KBM-7 (cell line): ENCODE measurements at places on chromosomes 16 and 17.

- no peak for DNase-seq
Measured at GRCh38 chr17:45429339-45430005, 3.2 kb downstream of the ARHGAP27 start.

- no peak for DNase-seq
Measured at GRCh38 chr17:29572691-29573557, 4.4 kb downstream of the TP53I13 start.

DNA sequence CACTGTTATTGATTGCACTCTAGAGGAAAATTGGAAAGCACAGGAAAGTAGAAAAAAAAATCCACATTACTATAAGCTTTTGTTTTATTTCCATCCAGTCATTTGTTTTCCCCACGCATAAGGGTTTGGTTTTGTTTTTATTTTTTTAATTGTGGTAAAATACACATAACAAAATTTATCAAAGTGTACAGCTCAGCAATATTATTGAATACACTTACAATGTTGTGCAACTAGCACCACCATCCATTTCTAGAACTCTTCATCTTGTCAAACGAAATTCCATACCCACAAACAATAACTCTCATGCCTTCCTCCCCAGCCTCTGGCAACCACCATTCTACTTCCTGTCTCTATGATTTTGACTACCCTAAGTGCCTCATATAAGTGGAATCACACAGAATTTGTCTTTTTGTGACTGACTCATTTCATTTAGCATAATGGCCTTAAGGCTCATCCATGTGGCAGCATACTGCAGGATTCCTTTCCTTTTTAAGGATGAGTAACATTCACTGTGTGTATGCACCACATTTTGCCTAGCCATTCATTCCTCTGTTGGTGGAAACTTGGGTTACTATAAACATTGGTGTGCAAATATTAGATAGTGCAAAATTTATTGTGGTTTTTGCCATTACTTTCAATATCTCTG, 11.1 kb downstream of the SPPL2C start:
- DNase-seq: no peak

DNA sequence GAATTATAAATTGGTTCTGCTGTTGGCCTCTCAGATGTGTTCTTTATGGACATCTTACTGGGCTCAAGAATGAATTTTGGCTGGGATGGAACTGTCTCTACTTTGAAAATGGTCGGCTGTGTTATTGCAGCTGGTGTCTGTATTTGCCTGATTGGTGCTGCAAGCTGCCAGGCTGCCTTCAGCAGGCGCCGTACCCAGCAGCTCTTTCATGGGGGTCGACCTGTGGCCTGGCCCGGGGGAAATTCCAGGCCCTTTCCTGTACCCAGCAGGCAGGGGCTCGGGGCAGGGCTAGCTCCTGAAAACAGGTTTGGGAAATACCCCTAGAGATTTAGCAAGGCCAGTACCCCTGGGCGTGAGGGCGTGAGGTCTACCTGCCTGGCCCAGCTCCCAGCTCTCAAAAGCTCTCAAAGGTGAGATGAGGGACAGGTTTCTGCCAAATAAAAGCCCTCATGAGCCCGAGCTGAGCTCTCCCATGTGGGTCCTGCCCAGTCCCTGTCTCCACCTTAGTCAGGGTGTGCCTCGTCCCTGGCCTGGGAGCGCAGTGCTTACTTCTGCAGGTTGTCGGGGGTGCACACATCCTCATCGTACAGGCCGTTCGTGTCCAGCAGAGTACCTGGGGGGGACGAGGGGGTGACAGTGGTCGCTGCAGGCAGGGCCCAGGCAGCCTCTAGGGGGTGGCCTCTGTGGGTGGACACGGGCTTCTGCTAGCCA, 52.3 kb downstream of the PRMT7 start:
- no peak for DNase-seq

DNA sequence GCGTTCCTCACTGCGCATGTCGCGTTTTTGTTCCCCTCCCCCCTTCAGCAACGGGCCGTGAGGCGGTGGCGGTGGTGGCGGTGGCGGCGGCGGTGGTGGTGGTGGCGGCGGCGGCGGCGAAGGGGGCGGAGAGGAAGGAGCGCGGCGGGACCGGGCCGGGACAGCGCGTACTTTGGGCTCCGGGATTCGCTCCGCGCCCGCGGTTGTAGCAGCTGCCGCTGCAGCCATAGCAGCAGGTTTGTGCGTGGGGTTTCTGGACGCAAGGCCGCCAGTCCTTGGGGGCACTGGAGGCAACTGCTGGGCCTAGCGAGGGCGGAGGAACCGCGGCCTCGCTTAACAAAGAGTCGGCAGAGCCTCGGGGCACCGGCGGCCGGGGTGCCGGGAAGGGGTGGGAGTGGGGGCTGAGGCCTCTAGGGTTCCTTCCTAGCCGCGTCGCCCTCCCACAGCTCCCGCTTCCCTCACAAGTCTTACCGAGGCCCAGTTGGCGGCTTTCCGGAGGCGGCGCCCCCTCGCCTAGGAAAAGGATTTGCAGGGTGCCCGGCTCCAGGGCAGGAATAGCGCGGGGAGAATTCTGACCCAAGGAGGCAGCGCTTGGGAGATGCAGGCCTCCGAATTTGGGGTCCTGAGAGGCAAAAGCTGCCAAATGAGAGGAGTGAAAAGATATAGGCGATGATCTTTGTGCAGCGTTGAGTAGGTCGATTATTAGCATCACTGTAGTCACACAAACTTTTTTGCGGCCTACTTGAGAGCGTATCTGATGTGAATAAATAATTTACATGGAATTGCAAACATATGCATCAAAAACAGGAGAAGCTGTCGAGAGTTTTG, at the start of gene DDX42:
Gene DDX42, plus strand, starts transcription at position 30 of the 828 bp plus-strand sequence. CDS start 12,880 bp downstream, outside the sequence.
- peak; percentile 42 for DNase-seq

- DNase-seq: no peak
Measured at GRCh38 chr17:50687200-50688066, 20.3 kb downstream of the ANKRD40 start.

- DNase-seq: no peak
Measured at GRCh38 chr16:77213542-77214106, 14.4 kb downstream of the SYCE1L start.

DNA sequence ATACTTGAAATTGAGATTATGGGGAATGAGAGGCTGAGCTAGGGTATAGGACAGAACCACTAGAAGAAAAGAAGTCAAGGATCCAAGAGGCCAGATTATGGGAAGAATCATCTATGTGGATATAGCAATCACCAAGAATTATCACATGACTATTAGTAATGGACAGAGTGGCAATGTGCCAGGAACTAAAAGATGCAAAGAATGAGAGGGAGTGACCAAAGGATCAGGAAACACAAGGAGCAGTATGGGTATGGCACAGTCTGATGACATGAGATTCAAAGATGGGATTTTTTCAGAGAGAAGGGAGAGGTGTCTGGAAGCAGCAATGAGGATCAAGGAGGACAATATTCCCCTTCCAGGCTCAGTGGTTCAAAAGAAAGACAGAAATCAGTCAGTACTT, 212.2 kb downstream of the AATF start:
- DNase-seq: no peak

DNA sequence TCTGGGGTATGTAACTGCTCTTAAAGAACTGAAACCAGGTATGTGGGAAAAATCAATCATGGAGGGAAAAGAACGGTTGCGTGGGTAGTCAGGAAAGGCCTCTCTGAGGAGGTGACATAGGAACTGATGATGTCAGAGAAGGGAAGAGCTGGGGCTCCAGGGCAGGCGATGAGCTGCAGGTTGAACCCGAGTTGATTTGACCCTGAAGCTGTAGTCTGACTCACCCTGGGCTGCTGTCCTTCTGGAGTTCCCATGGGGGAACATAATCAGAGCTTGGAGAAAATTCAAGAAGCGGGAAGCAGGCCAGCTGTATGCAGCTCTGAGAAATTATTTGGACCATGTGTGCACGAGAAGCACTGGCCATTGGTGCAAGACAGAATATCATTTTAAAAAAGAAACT, 16.7 kb downstream of the SLC6A2 start:
- DNase-seq: no peak

- DNase-seq: no peak
Measured at GRCh38 chr17:34172390-34172918, 82.6 kb upstream of the CCL2 start.

DNA sequence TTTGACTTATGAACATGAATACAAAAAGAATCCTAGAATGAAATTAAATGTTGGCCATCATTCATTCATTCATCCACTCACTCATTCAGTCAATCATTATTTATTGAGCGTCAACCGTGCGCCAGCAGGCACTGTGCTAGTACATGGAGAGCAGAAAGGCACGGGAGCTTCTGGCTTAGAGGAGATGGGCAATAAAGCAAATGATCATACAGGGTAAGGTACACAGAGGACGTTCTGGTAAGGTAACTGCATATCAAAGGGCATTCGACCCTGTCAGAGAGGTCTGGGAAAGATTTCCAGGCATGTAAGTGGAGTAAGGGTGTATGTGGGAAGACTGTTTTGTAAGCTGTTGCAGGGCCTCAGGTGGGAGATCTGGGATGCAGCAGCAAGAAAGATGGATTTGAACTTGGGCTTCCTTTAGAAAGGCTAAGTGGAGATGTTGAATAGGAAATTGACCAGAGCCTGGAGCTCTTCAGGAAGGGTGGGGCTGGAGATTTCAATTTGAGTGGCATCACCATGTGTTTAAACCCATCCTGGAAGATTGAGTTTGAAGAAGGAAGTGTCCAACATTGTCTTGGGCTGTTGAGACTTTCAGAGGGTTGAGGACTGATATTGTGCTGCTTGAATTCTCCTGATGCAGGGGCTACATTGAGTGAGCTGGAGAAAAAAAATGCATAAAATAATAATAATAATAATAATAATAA, 2.8 kb upstream of the MSI2 start:
- DNase-seq: no peak
